GF-D8 (cell line): ENCODE measurements at places on chromosomes 3 and 15.

DNA sequence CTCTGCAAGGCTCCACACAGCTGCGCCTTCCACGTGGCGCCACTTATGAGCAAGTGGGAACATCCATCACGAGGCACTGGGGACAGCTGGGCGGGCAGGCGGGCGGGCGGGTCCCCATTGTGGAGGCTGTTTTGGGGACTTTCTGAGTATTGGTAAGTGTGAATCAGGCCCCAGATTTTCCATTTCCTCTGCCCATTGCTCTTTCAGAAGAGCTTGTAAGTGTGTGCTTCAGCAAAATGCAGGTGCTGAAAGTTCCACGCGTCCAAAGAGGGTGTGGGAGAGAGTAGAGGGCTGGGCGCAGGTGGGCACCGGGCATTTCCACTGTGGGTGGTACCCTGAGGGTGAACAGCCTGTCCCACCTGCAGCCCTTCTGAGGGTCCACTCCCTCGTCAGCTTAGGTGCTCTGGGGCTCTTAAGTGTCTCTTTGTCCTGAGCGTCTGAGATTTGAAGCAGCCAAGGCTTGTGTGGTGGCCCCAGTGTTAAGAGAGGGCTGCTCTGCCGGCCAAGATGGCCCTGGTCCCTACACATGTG, 177.1 kb downstream of the RPLP1 start:
- DNase-seq: no peak

- no peak for DNase-seq
Observed at GRCh38 chr3:185754920-185755319, 69.9 kb downstream of the IGF2BP2 start.

GRCh38 chr15:59791755-59792154, 102.6 kb upstream of the BNIP2 start:
- no peak for DNase-seq

DNA sequence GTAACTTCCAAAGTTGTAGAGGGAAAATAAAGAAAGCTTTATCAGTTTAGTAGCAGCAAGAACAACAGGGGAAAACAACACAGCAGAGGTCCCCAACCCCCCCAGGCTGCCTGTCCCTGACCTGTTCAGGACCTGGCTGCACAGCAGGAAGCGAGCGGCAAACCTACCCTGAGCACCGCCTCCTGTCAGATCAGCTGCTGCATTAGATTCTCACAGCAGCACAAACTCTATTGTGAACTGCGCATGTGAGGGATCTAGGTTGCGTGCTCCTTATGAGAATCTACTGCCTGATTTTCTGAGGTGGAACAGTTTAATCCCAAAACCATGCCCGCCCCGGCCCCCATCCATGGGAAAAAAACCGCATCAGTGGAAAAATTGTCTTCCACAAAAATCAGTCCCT, 40.3 kb downstream of the USP50 start:
- DNase-seq: no peak

DNA sequence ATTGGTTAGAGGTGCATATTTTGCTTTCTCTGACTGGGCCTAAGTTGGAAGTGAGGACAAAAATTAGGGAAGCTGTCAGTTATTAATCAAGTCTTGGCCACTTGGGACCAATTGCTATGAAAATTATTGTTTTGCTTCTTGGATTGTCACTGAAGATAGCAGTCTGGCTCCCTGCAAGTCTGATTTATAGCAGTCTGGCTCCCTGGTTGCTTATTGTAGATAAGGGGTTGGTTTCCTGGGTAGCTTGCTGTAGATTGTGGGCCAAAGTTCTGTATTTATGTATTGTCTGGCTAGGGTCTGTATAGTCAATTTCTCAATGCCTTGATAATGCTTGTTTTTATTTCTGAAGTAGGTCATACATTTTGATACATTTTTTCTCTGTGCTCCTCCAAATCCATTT, 13.3 kb upstream of the DRD3 start:
- DNase-seq: no peak

DNA sequence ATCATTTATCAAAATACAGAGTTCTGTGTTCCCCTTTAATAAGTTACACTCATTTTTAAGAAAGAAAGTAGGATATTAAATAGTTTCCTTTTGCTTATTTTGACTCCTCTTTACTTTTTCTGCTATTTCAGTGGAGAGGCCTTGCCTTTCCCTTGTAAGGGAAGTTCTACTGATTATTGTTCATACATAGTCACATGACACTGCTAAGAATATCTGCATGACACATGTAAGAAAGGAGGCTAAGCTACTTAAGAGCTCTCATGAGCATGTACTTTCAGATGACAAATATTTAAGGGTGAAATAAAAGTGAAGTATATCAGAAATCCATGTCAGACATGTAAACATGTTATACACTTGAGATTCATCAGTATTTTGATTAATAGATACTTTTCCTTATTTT, 39.0 kb downstream of the MYRIP start:
- no peak for DNase-seq

- DNase-seq: no peak
Observed at GRCh38 chr15:48965972-48966371, 2.3 kb upstream of the SHC4 start.

DNA sequence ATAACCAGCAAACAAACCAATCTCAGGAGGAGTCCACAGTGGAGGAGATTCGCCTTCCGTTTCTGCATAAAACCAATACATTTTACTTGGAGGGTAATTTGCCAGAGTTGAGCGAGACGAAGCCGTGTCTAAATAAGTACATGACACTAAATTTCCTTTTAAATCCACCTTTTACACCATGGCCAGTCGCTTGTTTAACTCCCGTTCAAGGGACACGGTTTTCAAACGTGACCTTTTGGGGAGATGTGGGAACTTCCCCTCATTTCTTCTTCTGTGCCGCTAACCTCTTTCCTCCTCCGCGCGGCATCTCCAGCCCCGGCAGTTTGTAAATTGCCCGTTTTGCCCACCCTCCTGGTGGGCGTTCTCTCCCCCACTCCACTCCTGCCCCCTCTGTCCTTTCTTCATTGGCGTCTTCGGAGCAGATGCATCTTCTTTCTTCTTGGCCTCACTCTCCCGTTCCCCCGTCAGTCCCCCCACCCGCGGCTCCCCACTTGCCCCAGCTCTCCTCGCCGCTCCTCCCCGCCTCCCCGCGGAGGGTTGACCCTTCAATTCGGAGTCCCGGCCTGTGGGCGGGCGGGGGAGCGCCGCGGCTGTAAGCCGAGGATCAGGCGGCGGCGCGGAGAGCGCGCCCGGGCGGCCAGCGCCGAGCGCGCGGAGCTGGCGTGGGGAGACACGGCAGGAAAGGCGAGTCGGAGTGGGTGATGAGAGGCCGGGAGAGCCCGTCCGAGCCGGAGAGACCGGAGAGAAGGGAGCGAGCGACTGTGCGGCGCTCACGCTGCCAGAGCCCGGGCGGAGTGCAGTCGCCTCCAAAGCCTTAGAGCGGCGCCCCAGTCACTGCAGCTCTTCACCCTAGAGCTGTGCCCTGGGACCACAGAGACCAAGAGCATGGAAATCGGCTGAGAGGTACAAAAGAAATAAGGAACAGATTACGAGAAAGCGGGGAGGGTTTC, at the start of gene NLGN1:
NLGN1 (plus strand) TSS at position 584 of the 950 bp plus-strand sequence.
- DNase-seq: no peak

DNA sequence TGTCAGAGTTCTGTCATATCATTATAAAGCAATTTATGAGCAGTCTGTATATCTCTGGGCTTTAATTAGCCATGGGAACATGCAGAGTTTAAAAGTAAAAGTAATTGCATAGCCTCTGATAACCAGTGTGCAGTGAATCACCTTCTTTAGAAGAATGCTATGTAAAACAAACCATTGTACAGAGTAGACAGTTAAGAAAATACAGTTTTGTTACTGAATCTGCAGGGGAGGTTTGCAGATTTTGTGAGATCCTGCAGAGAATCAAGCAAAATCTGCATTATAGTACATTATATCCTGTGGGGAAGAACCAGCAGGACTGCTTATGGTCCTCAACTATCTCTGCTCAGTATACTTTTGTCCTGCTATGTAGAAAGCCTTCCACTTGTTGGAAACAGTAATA, 396.2 kb upstream of the NAALADL2 start:
- no peak for DNase-seq

GRCh38 chr15:78104119-78104479, 11.7 kb downstream of the SH2D7 start:
- DNase-seq: no peak

DNA sequence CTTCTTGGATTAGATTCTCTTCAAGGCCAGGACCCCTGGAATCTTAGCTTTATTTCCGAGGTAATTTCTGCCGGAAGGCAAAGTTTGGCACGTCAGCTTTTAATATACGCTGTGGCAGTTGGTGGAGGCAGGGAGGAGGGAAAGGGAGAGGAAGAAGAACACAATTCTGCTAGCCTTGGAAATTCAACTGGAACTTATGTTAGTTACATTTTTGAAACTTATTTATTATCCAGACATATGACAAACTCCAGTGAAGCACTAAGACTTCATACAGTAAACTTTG, 100.1 kb upstream of the TSC22D2 start:
- no peak for DNase-seq

DNA sequence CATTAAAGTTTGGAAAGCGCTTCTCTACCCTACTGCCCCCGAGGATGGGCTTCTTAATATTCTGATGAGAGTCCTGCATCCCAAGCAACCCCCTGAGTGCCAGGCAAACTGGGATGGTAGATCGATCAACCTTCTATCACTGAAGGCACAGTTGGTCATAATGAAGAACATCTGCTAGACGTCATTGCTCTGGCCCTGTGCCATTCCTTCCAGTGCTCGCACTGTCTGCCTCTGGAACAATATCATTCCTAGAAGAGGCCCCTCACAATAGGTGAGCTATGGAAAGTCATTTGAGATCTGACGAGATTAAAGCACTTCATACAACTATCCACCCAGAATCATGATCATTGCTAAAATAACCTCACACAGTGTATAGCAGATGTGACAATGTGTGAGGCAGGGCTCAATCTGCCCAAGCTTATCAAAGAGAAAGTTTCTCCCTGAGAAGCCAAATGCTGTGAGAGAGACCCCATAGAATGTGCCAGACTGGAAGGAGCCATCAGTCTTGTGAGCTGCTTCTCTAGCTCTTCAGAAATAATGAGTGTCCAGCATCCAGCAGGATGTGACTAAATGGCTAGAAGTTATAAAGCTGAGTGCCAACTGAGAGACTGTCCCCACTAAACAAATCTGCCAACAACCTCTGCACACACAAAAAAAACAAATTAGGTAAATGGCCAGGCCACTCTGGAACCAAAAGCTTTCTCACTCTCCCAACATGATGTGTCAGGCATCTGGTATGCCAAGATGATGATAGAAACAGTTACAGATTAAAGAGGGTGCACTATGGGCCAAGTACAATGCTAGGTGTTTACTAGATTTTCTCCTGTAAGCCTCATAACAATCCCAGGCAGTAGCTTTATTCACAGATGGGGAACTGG, 165.5 kb downstream of the NECTIN3 start:
- DNase-seq: no peak

DNA sequence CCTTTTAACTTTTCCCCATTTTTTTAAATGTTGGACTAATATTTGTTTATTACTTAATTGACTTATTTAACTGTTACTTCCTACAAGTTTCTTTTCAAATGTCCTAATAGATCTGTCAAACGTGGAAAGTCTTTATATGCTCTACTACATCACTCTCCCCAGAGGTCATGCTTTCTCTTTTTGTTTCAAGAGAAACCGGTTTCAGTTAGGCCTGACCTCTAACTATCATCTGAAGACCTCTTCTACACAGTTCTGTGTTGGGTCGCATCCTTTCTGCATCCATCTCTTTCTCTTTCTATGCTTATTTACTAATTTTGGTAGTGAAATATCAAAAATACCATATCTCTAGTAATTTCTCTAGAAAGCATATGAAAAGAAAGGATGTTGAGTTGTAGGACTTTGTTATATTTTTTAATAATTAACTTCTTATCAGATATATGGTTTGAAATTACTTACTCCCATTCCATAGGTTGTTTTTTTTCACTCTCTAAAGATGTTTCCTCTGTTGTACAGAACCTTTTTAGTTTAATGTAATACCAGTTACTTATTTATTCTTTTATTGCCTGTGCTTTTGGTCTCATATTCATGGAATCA, 781.2 kb upstream of the ARPP21 start:
- no peak for DNase-seq

DNA sequence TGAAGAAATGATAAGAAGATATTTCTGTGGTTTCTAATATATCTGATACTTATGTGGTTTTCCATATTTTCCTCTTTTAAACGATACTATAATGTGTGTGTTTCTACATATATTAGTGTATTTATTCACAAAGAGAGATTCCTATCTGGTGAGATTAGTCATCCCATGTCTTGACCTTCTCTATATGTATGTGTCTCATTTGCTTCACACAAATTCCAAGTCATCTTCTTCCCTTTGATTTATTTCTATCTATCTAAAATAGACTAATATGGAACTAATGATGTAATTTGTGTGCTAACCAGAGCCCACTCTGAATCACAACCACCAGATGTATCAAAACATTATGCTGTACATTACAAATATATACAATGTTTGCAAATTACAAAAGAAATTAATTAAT, 154.7 kb upstream of the KCNMB2 start:
- no peak for DNase-seq

- no peak for DNase-seq
Observed at GRCh38 chr3:14537590-14538450, 2.3 kb downstream of the GRIP2 start.

DNA sequence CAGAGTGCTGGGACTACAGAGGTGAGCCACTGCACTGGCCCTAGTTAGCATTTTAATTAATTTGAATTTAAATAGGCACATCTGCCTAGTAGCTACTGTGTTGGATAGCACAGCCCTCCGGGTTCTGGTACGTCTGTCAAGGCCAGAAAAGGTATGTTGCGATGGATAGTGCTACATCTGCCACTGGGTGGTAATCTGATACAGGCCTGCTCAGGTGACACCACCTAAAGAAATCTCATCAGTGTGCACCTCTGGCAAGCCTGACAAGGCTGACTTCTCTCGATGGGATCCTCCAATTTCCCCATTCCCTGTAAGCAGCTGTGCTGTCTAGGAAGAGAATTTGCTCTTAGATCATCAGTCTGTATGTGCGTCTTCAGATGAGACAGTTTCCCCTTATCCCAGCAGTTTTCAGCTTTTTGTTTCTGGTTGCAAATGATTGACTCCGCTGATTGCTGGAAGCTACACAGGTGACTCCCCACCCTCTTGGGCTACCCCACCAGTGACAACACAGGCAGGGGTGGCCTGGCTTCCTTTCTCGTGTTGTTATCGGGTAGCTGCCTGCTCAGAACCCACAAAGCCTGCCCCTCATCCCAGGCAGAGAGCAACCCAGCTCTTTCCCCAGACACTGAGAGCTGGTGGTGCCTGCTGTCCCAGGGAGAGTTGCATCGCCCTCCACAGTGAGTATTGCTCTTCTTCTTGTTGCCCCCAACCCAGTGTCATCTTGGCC, at the start of gene CCR9:
CCR9 (plus strand) TSS at position 565 of the 727 bp plus-strand sequence. CDS start 8,391 bp downstream, outside the sequence.
- DNase-seq: no peak

GRCh38 chr15:41832875-41833274, 5.0 kb downstream of the JMJD7 start:
- no peak for DNase-seq
